ENCODE measurements at places on chromosomes 2 and 18. TPM values are rescaled to one million over a fixed set of nuclear protein-coding genes. Genes with fewer than 3 reads are reported as not detected.
A peak's percentile ranks its signal among the peaks of the same experiment; 100 is the strongest.

The CYRIA gene
- 1.7 TPM for polyA plus RNA-seq

- DNase-seq, result peak; percentile 50
- no peaks in the 10 kb centered on the region for H3K27me3 ChIP-seq
- no peak overlapping the region for H3K27ac ChIP-seq
- H3K4me1 ChIP-seq, result peaks cover 2% of the 10 kb centered on the region
Observed at GRCh38 chr18:60411715-60412114, 39.1 kb upstream of the MC4R start.

GRCh38 chr2:88590998-88591613 is 36.2 kb downstream of the EIF2AK3 start:
- no peak overlapping the region for H3K4me3 ChIP-seq
- H3K27me3 ChIP-seq, result no peaks in the 10 kb centered on the region
- no peak overlapping the region for H3K27ac ChIP-seq

The RMND5A gene
- polyA plus RNA-seq, result 18.6 TPM

The ALK gene
- not detected for polyA plus RNA-seq

- H3K4me3 ChIP-seq, result no peak overlapping the region
- DNase-seq, result no peak
- H3K4me1 ChIP-seq, result peaks cover 10% of the 10 kb centered on the region
- no peak overlapping the region for H3K27ac ChIP-seq
Observed at GRCh38 chr2:159089543-159089942, 121.1 kb downstream of the TANC1 start.

Measured in GM23338 (cell line).